ENCODE measurements at places on chromosomes 3 and 15.
A peak's percentile ranks its signal among the peaks of the same experiment; 100 is the strongest.

DNA sequence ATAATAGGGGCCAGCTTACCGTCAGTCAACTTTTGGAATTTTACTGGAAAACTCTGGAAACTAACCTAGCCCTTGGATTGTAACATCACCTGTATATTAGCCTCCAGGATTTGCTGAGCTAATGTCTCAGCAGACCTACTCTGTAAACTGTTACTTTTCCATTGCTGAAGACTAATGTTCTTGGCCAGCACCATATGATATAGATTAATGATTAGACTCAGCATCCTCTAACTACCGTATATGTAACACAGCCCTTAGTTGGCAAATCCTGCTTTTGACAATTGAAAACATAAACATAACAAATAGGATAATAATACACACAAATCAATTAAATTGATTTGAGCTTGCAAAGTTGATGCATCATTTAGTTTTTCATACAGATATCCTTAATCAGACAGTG lies 26.6 kb upstream of the GBE1 start:
- no peak for DNase-seq

DNA sequence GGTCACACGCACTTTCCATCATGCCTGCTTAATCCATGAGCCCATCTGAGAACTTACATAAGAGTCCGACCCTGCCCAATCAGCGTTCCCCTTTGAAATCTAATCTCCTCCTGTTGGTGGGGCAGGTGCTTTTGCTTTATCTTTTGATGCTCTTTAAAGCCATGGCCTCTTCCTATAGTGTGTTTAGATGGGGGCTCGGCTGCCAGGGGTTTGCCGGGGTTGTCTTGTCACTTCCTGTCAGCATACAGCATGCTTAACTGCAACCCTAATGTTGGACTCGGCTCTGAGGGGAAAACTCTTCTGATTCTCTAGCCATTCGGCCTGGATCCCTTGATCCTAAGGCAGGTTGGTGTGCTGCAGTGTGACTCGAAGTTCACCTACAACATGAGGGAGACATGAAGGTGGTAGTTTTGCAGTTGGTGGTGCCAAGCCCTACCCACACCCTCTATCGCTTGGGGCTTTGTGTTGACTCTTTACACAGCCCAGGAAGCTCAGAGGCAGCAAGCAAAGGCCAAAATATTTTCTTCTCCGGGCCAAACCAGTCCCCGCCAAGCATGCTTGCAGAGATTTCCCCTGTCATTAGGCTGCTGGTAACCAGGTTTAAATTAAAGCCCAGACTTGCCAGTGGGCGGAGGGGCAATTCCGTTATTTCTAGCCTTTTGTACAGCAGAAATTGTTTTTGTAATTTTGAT lies 218.7 kb downstream of the FEZF2 start:
- DNase-seq, result no peak

- no peak for DNase-seq
Measured at GRCh38 chr15:63509955-63510940, 5.9 kb downstream of the USP3 start.

- DNase-seq, result no peak
Measured at GRCh38 chr15:37550360-37551024, 383.9 kb upstream of the TMCO5A start.

DNA sequence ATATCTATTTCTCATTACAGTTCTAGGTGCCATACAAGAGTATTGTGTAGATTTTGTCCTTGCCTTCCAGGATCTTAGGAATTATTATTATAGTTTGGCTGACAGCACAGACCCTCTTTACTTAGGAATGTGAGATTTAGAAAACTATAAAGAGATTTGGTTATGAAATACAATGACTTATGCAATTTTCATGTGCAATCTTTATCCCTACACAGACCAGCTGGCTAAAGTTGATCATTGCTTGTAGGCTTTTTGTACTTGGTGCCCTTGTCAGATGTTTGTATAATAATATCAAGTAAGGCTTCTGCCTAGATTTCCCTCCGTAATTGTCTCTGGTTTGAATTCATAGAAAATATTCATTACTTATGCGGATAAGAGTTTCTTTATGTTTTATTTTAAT lies 174.5 kb upstream of the GAP43 start:
- no peak for DNase-seq

DNA sequence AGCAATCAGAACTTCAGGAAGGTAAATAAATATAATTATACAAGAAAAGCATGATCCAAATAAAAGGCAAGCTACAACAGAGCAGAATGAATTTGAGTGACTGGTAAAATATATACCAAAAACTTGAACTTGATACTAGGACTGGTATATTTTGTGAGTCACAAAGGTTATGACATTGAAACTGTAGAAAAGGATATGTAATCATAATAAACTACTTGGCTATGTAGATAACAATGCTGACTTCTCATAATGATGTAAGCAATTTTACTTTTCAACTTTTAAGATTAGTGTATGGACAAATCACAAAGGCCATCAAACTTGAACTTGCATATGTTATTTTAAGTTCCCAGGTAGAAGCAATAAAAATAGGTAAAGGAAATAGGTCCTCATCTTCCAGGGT lies 384.5 kb upstream of the NECTIN3 start:
- no peak for DNase-seq

DNA sequence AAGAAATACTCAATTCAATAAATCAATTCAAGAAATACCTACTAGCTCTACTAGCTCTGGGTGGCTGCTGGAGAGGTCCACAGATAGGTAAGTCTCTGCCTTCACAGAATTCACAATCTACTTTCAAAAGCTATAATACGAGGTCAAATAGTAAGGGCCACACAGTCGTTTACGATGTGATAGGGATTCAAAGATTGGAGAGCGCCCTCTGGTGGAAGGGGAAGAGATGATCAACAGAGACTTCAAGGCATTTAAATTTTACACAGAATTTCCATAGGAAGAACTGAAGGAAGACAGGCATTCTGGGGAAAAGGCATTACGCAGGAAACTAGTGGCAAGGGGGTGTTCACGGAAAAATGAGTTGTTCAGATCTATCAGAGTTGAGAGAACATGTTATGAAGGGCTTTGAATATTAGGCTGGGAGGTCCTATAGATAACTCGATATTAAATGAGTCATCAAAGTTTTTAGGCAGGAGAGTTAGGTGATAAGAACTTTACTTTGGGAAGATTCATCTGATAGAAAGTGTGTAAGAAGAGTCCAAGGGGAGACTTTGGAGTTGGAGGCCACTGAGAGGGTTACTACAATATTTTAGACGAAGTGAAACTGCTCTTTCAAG lies 128.8 kb downstream of the FRMD5 start:
- peak; percentile 27 for DNase-seq

DNA sequence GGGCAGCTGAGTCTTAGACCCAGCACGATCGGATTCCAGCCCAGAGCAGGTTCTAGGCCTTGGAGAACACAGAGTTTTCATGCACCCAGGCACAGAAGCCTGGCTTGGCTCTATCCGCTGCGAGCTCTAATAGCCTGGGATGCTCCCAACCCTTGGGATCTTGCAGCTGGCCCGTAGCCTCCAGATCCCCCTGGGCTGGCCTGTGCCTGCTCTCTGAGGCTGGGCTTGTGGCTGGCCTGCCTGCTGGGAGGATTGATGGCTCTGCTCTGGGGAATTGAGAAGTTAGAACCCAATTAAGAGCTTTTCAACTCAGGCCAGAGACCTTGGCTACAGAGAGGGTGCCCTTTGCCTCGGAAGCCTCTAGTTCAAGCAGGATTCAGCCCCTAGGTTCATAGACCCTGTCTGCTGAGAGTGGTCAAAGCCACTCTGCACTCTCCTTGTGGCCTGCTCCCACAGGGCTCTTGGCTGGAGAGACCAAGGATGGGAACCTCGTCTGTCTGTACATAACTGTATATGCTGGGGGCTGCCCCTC lies 64.4 kb downstream of the MAGEF1 start:
- DNase-seq, result no peak

GRCh38 chr3:49028298-49028672 lies 913 bp downstream of the IMPDH2 start:
- no peak for DNase-seq

DNA sequence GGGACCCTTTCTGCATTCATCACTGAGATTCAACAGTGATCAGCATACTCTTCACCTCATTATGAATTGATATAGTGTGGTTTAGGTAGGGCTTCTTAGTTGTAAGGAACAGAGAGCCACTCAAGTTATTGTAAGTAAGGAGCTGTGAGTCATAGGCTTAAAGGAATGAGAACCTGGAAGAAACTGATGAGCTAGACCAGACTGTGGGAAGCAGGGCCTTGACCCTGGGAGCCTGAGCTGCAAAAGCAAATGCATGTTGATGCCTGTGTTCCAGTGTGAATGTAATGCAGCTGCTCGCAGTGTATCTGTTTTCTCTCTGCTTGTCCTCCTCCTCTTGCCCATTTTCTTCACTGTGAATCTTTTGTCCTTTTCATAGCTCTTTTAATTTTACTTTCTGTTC lies 13.6 kb downstream of the ZKSCAN7 start:
- no peak for DNase-seq

GRCh38 chr3:191430103-191430502 lies 30.9 kb upstream of the PYDC2 start:
- no peak for DNase-seq

GRCh38 chr3:133937756-133938601 lies 42.3 kb upstream of the RAB6B start:
- no peak for DNase-seq

DNA sequence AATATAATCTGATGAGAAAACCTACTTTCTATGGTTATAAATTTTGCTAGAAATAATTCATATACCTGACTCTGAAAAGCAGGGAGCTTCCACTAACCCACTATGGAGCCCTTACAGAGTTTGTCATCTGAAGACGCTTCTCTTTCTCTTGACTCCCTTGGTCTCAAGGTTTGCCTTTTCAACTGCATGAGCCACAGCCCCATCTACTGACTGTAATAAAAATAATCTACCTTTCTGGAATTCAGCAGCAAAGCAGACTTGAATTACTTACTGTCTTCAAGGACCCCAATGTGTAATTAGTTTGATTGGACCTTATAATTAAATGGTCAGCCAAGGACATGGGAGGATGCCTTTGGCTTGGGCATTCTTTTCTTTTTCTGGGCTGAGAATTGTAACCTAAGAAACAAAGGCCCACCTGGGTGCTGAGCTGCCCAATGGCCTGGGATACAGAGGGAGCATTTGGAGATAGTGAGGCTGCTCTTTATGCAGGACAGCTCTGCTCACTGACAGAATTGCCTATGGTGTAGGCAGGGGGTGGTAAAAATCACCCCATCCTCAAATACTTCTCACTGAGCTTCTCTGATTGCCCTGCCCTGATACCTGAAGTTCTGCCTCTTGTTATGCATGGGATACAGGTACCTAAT lies 178.6 kb upstream of the TRIM42 start:
- DNase-seq, result no peak

GRCh38 chr15:88701561-88702095 lies 62.8 kb downstream of the ISG20 start:
- DNase-seq, result no peak

GRCh38 chr15:101604124-101604874 lies 47.9 kb downstream of the TM2D3 start:
- no peak for DNase-seq

- DNase-seq, result no peak
Measured at GRCh38 chr3:126212620-126213378, 32.4 kb upstream of the ALDH1L1 start.

DNA sequence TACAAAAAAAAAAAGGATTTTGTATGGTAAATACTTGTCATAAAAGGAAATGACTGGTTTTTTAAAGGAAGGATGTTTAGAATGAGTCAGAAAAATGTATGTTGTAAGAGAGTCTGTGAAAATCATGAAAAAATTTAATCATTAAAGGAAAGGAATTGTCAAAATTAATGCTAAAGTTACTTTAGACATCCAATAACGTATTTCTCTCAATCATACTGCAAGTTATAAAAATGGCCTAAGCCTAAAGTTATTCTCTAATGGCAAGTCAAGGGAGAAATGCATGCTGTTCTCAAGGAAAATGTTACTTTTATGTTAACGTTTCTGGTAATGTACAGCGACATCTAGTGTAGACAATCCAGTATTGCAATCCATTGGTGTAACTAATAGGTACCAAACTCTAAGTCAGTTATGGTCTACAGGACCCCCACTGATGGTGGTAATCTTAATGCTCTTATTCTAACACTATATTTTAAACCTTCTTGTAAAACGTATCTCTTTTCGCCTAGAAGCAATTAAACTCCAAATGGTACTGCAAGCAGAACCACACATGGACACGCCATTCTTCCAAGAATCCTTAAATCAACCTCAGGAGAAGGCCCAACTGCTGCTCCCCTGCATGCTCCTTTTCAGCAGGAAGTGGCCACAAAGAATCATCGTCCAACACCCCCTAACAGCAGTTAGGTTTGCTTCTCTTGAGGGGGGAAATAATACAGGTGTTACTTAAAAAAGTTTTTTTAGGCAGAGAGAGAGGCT lies 35.2 kb downstream of the NCEH1 start:
- DNase-seq, result no peak

- DNase-seq, result peak; percentile 19
Measured at GRCh38 chr15:62067448-62068044, 769 bp downstream of the C2CD4A start.

DNA sequence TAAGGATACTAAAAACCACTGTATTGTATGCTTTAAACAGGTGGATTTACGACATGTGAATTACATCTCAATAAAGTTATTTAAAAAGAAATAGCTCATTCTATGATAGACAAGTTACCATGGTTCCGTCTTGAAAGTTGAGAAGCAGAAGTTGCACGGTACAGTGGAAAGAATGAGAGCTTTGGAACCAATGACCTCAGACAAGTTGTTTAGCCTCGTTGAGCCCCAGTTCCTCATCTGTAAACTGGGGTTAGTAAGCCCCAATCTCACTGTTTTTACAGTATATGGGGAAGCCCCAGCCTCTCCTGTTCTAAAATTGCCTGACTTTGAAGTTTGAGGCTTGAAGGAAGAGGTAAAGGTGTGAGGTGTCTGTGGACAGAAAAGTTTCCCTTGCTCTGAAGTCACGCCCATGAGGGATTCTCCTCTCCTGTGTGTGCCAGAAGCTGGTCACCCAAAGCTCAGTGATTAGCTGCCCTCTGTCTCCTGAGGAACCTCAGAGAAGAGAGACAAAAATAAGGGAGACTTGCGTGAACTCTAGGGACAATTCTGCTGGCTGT lies 10.0 kb downstream of the CRYGS start:
- peak; percentile 43 for DNase-seq

- no peak for DNase-seq
Measured at GRCh38 chr3:160482796-160483195, 33.2 kb upstream of the TRIM59 start.

DNA sequence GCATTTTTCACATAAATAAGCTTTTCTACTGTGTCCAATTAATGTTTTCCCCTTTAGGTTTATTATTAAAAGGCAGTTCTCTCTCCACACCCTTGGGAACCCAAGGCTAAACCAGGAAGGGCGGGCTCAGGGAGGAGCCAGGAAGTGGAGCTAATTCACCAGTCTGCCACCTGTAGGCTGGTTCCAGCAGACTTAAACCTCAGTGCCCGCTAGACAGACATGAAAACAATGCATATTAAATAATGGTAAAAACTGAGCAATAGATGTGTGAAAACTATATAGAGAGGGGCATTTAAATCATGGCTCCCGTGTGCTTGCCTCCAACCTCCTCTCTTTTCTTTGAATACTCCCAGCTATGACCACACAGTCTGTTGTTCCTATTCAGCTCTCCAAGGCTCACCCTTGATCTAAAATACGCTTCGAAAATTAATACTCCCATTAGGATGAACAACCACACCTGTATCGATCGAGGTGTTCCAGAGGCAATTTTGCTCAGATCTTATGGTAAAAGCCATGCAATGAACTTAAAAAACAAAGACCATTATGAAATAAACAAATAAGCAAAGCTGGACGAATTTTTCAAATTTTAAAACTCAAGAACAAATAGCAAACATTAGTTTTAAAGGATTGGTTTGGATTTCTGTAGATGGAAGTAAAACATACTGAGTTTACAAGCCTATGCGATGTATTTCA lies 253.3 kb downstream of the TJP1 start:
- no peak for DNase-seq

GRCh38 chr3:118977671-118978392 lies 56.8 kb downstream of the IGSF11 start:
- DNase-seq, result no peak

- DNase-seq, result no peak
Measured at GRCh38 chr3:191721390-191721861, 260.5 kb downstream of the PYDC2 start.

Measured in stimulated activated CD4-positive, alpha-beta T cell treated with anti-CD3 and anti-CD28 coated beads, TNF-alpha, amount 100 ng/mL, for 24 hours (primary cell).